ENCODE measurements at places on chromosomes 7 and 10.

- H3K27me3 ChIP-seq: peaks cover 62% of the 10 kb centered on the region
- H3K36me3 ChIP-seq: no peaks in the 10 kb centered on the region
- H3K4me3 ChIP-seq: no peak overlapping the region
- DNase-seq: peak; percentile 26
- no peak overlapping the region for H3K27ac ChIP-seq
Measured at GRCh38 chr10:127907411-127908105, 655 bp downstream of the PTPRE start.

- H3K27me3 ChIP-seq: no peaks in the 10 kb centered on the region
- no peaks in the 10 kb centered on the region for H3K36me3 ChIP-seq
- H3K27ac ChIP-seq: no peak overlapping the region
Measured at GRCh38 chr7:18900236-18900635, 217.2 kb downstream of the TWIST1 start.

GRCh38 chr10:45163315-45163975 lies 152.0 kb downstream of the OR13A1 start:
- no peak overlapping the region for H3K27ac ChIP-seq
- H3K27me3 ChIP-seq: peaks cover 4% of the 10 kb centered on the region
- no peak for DNase-seq
- H3K4me3 ChIP-seq: no peak overlapping the region

DNA sequence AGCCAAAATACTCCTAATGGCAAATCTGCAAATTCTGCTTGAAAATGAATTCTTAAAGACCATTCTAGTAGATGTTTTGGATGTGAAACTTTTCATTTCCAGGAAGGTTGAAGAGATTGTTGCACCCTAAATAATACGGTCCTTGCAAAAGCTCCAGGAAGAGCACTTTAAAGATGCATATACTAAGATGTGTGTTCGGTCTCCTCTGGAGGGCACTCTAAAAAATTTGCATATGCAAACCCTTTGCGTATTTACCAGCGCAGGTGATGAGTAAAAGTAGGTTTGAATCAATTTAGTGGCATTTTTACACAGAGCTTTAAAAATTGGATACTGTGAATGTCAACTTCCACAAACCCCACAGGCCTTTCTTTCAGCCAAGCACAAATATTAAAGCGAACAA lies 378.1 kb upstream of the SORCS1 start:
- no peaks in the 10 kb centered on the region for H3K4me1 ChIP-seq
- H3K27me3 ChIP-seq: no peaks in the 10 kb centered on the region
- no peak overlapping the region for H3K27ac ChIP-seq
- H3K36me3 ChIP-seq: no peaks in the 10 kb centered on the region

GRCh38 chr10:69460576-69461242 lies 9.4 kb downstream of the TSPAN15 start:
- no peak for DNase-seq
- H3K4me3 ChIP-seq: no peak overlapping the region
- H3K27me3 ChIP-seq: peaks cover under 1% of the 10 kb centered on the region
- H3K27ac ChIP-seq: peak overlapping the region; percentile 15
- peaks cover 43% of the 10 kb centered on the region for H3K4me1 ChIP-seq
- H3K36me3 ChIP-seq: peaks cover 4% of the 10 kb centered on the region

DNA sequence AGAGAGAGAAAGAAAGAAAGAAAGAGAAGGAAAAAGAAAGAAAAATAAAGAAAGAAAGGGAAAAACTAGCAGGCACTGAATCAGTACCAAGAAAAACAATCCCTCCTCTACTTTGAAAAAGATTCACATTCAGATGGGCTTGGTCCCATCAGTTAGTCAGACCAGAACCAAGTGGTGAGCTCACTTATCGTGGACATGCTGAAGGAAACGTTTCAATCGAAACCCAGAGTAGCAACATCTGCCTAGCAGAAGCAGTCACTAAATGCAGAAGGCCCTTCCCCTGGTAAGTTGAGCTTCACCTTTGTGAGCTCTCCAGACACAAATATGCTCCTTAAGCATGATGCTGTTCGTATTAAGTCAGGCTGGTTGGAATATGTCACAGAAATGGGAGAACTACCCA lies 167.7 kb downstream of the TRIL start:
- H3K36me3 ChIP-seq: no peaks in the 10 kb centered on the region
- no peak for DNase-seq
- no peaks in the 10 kb centered on the region for H3K4me1 ChIP-seq
- no peak overlapping the region for H3K4me3 ChIP-seq
- no peak overlapping the region for H3K27ac ChIP-seq

GRCh38 chr10:99470327-99470726 lies 39.9 kb upstream of the GOT1 start:
- H3K36me3 ChIP-seq: no peaks in the 10 kb centered on the region
- no peak for DNase-seq
- no peaks in the 10 kb centered on the region for H3K4me1 ChIP-seq
- H3K27ac ChIP-seq: no peak overlapping the region

DNA sequence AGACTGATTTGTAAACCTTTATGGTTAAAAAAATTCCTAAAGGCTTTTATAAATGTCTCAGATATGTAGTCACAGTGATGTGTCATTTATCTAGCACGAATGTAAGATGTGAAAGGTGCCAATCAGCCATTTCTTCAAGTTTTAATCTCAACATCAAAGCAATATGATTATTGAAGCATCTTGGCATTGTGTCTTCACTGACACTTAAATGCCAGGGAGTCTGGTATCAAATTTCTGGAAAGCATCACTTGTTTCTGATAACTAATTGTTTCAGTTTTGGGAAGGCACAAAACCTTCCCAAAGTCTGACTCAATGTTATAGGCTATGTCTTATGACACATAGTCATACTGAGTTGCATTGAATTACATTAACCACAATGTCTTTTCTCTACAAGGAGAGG lies 492.0 kb upstream of the CNTNAP2 start:
- no peaks in the 10 kb centered on the region for H3K36me3 ChIP-seq
- H3K4me3 ChIP-seq: no peak overlapping the region
- H3K27ac ChIP-seq: no peak overlapping the region
- no peak for DNase-seq

- DNase-seq: no peak
- H3K4me1 ChIP-seq: no peaks in the 10 kb centered on the region
- H3K4me3 ChIP-seq: no peak overlapping the region
- no peaks in the 10 kb centered on the region for H3K36me3 ChIP-seq
Measured at GRCh38 chr7:110484356-110484755, 606.6 kb upstream of the LRRN3 start.

DNA sequence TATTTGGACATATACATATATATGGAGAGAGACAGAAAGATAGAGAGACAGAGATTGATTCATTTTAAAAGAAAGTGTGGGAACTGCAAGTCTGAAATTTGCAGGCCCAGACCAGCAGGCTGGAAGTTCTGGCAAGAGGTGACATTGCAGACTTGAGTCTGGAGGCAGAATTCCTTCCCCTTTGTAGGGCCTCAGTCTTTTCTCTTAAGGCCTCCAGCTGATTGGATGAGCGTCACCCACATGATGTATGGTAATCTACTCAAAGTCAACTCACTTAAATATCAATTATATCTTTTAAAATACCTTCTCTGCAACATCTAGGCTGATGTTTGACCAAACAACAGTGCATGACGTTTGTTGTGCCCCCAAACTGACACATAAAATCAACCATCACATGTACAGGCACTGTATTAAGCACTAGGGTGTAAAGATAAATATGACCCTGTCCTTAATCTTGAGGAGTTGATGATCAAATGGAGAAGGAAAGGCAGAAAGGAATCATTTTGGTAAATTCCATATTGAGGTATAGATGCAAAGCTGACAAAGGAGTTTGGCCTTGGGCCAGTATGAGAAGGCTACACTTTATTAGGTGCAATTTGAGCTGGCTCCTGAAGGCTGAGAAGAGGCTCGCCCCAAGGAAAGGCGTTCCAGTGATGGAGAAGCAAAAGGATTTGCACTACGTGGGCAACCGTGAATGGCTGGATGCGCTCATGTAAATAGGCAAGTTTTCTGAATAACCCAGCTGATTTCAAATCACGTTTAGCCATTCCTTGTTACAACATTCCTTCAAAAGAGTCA lies 52.6 kb downstream of the BPGM start:
- no peak overlapping the region for H3K4me3 ChIP-seq
- H3K4me1 ChIP-seq: no peaks in the 10 kb centered on the region
- H3K27me3 ChIP-seq: peaks cover 7% of the 10 kb centered on the region
- H3K36me3 ChIP-seq: no peaks in the 10 kb centered on the region

DNA sequence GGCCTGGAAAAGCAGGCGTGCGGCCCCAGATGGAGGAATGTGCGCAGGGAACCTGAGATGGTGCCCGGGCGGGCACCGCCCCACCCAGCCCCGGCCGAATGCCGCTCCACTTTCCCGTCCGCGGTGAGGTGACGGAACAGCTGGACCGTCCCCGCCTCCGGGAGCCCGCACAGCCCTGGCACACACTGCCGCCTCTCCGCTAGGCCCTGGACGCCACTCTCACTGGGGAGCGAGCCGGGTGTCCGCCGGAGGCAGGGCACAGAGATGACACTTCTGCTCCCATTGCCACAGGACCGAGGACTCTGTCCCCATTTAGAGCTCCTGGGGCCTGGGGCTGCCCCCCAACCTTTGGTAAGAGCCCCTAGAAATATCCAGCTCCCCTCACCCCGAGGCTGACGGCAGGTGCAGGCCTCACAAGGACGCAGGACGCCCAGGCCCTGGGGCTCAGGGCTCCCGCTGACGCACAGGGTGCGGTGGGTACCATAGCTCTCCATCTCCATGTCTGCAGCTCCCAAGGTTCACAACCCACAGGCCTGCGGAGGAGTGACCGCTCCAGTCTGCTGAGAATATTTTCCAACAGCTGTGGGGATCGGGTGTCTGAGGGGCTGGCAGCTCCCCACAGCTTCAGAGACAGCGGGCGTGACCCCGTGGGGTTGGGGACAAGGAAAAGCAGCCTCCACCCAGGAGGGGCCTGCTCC lies 52.2 kb upstream of the PDGFA start:
- H3K4me1 ChIP-seq: no peaks in the 10 kb centered on the region
- H3K27ac ChIP-seq: no peak overlapping the region
- DNase-seq: no peak
- no peaks in the 10 kb centered on the region for H3K27me3 ChIP-seq

DNA sequence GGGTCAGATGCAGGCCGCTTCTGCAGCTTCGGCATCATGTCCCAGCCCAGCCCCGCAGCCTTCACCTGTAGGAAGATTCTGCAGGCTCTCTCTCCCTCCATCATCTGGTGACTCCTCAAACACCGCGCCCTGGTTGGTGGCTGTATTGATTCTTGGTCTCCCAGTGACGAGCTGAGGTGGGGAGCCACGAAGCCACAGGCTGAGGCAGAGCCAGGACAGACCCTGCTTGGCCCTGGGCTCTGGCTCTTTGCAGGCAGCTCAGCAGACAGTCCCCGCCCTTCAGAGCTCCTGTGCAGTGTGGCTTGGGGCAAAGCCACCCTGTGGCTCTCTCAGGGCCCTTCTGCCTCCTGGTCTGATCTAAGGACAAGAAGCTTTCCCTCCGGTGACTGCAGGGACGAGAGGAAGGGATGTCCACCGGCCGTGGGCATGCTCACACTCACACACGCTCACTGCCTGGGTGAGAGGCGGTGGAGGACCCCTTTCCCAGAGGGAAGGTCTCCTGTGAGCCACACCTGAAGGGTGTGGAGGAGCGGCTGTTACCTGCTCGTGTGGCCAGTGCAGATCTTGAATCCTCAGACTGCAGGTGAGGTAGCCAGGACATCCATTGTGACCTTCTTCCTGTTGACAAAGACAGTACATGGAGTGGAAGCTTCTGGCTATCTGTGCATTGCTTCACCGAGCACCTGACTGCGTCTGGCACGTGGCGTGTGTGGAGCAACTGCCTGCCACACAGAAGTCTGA lies 79.6 kb downstream of the INPP5A start:
- peaks cover 12% of the 10 kb centered on the region for H3K27me3 ChIP-seq
- DNase-seq: no peak
- H3K4me1 ChIP-seq: peaks cover 27% of the 10 kb centered on the region
- no peak overlapping the region for H3K4me3 ChIP-seq
- H3K27ac ChIP-seq: peak overlapping the region; percentile 42

- H3K4me3 ChIP-seq: no peak overlapping the region
- no peak overlapping the region for H3K27ac ChIP-seq
- DNase-seq: no peak
- peaks cover 6% of the 10 kb centered on the region for H3K4me1 ChIP-seq
- H3K27me3 ChIP-seq: peaks cover 16% of the 10 kb centered on the region
- no peaks in the 10 kb centered on the region for H3K36me3 ChIP-seq
Measured at GRCh38 chr7:74466196-74466813, 12.6 kb downstream of the GTF2IRD1 start.

GRCh38 chr7:31145339-31145738 lies 93.2 kb downstream of the ADCYAP1R1 start:
- H3K36me3 ChIP-seq: no peaks in the 10 kb centered on the region
- H3K27me3 ChIP-seq: peaks cover 12% of the 10 kb centered on the region
- H3K4me3 ChIP-seq: no peak overlapping the region
- no peaks in the 10 kb centered on the region for H3K4me1 ChIP-seq

DNA sequence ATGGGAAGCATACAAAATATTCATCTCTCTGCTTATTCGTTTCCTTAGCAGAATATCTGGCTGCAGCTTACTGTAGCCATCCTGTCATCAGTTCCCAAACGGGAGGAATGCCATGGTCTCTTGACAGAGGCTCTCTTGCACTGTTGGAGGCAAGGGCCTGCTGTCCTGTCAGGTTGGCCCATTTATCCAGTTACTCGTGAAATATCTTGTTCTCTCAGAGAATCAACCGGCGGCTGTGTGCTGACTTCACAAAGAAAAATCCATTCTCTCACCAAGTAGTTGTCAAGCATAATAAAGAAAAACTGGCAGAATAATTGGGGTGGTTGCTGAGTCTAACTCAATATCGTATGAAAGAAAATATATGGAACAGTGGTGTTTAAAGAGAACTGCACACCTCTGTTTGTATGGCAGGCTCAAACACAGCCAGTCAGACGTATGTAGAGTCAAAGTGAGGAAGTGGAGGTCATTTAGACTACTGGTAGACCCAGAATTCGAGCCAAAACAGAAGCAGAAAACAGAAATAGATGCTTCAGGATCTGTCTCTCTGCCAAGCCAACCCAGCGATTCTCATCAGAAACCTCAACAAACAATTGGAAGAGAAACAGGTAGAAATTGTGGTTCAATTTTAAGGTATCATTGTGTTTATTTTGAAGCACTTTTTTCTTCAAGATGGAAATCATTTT lies 349.2 kb upstream of the PRKCQ start:
- H3K4me3 ChIP-seq: no peak overlapping the region

- no peak overlapping the region for H3K27ac ChIP-seq
- DNase-seq: no peak
- H3K4me1 ChIP-seq: peaks cover 12% of the 10 kb centered on the region
- H3K36me3 ChIP-seq: no peaks in the 10 kb centered on the region
- H3K27me3 ChIP-seq: peaks cover 31% of the 10 kb centered on the region
Measured at GRCh38 chr10:80405626-80406025, 2.7 kb upstream of the PRXL2A start.

Measured in activated naive CD4-positive, alpha-beta T cell treated with anti-CD3 and anti-CD28 coated beads, Interleukin-2, amount 10 ng/mL, durations not matched to agents 7 days and 5 days (primary cell).